Esophagus squamous epithelium (tissue), 5 donors: ENCODE measurements at places on chromosomes 5 and 9.

- DNase-seq, result no peak
Observed at GRCh38 chr5:62771341-62771740, 192.7 kb downstream of the LRRC70 start.

DNA sequence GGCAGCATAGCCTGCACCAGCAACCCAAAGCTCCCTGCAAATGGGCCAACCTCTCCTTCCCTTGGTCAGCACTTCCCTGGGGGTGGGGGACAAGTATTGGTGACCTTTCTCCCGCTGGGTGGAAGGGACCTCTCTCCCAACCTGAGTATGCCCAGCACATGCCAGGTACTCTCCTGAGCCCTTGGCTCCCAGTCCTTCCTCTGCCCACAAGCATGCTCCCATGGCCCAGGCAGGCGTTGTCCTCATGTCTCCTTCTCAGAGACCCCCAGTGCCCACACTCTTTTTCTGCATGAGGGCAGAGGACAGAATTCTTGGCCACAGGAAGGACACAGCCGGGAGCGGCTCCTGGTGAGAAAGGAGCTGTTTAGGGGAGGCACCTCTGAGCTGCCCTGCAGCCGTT, 60.3 kb downstream of the PHF2 start:
- no peak for DNase-seq

DNA sequence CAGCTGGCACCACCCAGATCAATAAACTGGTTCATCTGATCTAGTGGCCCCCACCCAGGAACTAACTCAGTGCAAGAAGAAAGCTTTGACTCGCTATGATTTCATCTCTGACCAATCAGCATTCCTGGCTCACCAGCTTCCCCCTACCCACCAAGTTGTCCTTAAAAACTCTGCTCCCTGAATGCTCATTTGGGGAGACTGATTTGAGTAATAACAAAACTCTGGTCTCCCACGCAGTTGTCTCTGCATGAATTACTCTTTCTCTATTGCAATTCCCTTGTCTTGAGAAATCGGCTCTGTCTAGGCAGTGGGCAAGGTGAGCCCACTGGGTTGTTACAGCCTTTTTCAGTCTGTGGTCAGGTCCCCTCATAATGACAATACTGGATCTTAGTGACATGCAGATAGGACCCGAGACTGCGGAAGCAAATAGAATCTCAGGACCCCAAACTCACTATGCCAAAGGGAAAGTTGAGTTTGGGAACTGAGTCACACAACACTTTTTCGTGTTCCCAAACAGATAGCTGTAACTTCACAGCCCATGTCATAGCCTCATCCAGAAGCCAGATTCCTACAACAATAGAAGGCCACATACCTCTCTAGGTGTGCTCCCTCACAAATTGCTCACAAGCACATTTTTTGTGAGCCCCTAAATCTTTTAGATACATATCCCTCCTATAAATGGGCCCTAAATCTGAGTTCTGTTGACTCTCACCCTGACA, 175.2 kb upstream of the RAI14 start:
- DNase-seq, result no peak

- DNase-seq, result no peak
Observed at GRCh38 chr5:62326702-62327101, 20.7 kb downstream of the KIF2A start.

- DNase-seq, result no peak
Observed at GRCh38 chr9:18472435-18472834, 1.5 kb upstream of the ADAMTSL1 start.

- no peak for DNase-seq
Observed at GRCh38 chr9:35930989-35931388, 21.7 kb downstream of the SPAAR start.

DNA sequence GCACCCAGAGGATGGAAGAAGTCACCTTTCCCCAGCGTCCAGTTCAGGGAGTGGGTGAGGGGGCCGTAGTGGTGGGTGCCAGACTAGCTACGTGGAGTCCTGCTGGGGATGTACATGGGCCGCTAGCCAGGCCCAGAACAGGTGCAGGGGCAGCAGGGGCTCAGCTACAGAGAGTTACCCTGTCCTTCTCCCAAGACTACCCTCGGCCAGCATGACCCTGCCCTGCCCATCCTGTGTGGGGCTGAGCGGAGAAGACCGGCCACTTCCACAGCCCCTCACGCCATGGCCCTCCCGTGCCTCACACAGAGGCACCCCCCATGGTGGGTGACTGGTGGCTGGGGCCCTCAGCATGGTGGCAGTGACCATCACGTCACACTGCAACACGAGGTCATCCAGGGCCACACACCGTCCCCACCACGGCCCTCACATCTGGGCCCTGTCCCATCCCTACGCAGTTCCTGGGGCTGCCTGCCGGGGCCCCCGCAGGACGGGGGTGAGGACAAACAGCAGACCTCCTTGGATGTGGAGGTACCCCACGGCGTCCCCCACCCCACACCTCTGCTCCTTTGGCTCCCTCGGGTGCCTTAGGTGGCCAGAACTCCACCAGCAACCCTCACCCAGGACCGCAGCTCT, 977 bp upstream of the DPP7 start:
- DNase-seq, result no peak

DNA sequence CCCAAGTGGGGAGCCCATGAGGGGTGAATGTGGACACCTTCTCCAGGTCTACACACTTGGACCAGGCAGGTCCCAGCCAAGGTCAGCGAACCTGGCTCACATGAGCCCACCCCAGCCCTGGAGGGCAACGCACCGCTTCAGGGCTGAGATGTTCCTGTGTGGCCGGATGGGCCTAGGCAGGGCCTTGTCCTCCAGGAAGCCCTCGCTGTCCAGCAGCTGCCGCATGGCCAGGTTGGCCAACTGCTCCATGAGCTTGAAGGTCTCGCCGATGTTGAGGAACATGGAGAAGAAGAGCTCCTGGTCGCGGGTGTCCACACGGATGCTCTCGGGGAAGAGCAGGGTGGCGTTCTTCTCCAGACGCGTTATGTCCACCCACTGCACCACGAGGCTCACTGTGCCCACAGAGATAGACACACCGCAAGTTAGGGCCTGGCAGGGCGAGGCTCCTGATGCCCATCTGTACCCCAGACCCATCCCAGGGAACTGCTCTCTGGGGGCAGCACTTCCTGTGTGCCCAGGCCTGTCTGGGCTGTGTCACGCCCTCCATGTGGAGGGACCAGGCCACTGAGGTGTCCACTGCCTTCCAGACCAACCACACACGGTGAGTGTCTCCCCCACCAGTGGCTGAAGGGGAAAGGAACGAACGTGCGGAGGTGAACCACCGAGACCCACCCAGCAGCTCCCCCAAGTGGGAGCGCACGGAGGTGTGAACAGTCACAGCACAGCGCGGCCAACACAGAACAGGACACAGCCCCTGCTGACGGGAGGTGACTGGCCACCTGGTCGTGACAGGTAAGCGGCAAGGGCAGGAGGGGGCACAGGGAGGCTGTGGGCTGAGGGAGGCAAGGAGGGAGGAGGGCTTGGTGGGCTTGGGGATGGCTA, 14.4 kb downstream of the TBC1D9B start:
- DNase-seq, result no peak

DNA sequence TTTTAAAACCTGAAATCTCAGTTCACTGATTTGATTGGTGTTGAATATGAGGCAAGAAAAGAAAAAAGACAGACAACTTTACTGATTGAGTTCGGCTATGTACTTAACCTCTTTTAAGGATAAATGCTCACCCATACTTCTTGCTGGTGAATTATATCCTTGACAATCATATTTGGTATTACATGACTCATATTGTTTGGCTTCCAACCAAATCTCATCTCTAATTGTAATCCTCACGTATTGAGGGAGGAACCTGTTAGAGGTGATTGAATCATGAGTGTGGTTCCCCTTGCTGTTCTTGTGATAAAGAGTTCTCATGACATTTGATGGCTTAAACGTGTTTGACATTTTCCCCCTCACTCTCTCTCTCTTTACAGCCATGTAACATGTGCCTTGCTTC, 255.6 kb upstream of the IZUMO3 start:
- DNase-seq, result no peak

DNA sequence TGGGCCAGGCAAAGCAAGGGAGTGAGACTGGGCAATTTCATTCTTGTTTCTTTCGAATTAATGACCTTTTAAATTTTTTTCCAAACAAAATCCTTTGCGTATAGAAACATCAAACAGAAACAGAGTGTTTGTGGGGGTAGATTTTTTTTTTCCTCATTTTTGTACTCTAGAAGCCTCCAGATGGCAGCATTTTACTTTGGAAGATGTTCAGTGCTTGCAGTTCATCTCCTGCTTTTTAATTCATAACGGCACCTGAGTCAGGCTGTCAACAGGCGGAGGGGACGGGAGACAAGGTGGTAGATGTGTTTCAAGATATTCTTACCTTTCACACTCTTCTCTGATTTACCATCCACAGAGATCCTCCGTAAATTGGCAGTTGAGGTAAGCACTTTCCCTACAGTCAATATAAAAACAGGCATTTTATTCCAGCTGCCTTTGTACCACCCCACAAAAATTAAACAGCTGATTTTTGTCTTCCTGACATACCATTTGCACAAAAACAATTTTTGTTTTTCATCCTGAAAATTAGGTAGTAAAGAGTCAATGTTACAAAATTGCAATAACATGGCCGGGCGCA, 99.5 kb upstream of the FBXL17 start:
- no peak for DNase-seq

GRCh38 chr5:10620346-10620745, 56.5 kb downstream of the ANKRD33B start:
- DNase-seq, result no peak

GRCh38 chr9:106745876-106746275, 117.1 kb upstream of the ZNF462 start:
- no peak for DNase-seq

DNA sequence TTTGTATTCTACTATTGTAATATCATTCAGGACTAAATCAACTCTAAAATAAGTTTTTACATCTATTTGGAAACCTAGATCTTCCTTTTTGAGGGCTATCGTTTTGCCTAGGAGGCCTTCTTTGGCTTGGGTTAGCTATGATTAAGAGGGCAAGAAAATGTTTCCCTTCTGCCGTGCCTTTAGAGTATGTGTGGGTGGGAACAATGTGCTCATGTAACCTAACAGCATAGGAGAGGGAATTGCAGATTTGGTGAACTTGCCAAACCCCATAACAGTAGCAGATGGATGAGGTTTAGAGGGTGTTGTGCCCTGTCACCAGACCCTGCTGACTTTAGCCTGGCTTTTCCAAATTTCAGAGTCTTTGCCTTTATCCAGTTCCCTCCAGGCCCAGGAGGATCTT, 339.0 kb downstream of the ADGRV1 start:
- no peak for DNase-seq

DNA sequence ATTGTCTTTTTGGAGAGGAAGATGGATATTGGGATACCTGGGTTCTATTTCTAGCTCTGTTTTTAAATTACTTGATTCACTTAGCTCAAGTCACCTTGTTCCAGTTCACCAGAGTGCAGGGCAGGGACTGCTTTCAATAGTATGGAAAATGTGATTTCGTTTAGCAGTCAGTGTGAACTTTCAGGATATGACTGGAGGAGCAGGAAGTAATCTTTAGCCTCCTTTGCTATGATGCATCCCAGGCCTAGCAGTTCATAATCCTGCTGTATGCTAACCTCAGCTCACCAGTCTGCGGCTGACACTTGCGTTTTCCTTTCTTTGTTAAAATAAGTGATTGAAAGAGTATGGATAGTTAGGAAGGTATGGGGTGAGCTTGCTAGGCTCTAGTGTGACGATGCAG, 169.7 kb downstream of the ARHGAP26 start:
- DNase-seq, result no peak

- no peak for DNase-seq
Observed at GRCh38 chr5:149282966-149283332, 11.3 kb downstream of the AFAP1L1 start.

DNA sequence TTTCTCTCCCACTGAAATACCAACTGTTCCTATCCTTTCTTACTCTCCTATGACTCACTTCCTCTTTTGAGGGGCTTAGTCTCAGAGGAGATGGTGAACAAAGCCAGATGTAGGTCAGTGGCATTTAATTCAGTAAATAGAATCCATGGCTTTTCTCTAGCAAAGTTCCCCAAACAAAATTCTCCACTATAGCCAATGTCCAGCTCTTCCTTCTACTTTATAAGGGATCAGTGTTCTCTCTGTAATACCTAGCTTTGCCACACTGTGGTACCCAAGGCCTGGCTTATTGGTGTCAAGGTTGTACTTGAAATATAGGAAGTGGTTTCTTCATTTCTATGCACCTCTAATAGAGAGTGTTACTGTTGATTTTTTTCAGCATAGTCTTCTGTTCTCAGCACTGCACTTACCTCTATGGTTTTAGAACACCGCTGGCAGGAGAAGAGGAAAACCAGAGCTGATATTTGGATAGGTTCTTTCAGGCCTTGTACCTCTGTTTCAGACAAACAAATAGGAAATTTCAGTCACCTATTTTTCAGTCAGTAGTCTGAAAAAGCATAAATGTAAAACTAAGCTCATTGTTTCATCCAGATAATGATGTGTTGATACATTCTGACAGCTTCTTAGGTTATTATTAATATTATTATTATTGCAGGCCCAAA, 40.6 kb upstream of the ITGA2 start:
- no peak for DNase-seq

- no peak for DNase-seq
Observed at GRCh38 chr5:40955313-40955712, 46.0 kb downstream of the C7 start.

- DNase-seq, result no peak
Observed at GRCh38 chr5:124025306-124025845, 513.4 kb downstream of the CSNK1G3 start.

DNA sequence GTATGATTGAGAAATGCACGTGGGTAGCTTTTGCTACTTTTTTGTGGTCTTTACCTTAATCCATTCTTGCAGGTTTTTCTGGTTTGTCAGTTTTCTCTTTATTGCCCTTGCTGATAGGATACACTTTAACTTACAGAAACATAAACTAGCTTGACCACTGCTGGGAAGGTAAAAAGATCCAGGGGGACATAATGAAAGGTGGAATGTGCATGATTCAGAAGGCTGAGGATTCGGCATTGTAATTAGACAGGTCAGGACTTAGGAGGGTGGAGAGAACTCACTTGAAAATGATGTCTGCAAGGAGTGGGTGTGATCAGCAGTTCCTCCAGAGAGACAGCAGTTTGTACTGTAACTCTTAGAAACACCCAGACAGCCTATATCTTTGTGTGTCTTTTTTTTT, 19.8 kb upstream of the TXNDC8 start:
- DNase-seq, result no peak

- DNase-seq, result no peak
Observed at GRCh38 chr9:120635011-120635410, 55.0 kb upstream of the CDK5RAP2 start.

DNA sequence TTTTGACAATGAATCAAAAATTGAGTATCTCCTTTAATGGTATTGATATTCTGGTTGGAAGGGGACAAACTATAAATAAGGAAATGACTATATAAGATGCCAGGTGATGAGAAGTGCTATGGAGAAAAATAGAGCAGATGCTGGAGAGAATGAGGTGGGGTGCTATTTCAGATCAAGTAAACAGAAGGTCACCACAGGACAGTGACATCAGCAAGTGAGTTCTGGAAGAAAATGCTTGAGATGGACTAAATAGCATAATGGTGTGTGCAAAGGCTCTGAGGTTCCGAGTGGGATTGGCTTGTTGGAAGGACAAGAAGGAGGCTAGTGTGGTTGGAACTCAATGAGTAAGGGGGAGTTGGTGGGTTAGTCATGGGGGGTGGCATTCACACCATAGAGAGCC, 157.5 kb upstream of the SGCD start:
- no peak for DNase-seq

GRCh38 chr5:132668706-132669454, 4.9 kb upstream of the IL4 start:
- no peak for DNase-seq

GRCh38 chr5:65334077-65334476, 147.6 kb downstream of the ADAMTS6 start:
- DNase-seq, result no peak
